Stimulated activated CD8-positive, alpha-beta memory T cell treated with anti-CD3 and anti-CD28 coated beads, Interleukin-12 subunit alpha, Interleukin-12 subunit beta, amount 100 ng/mL, for 4 hours (primary cell): ENCODE measurements at places on chromosomes 11 and 22.

DNA sequence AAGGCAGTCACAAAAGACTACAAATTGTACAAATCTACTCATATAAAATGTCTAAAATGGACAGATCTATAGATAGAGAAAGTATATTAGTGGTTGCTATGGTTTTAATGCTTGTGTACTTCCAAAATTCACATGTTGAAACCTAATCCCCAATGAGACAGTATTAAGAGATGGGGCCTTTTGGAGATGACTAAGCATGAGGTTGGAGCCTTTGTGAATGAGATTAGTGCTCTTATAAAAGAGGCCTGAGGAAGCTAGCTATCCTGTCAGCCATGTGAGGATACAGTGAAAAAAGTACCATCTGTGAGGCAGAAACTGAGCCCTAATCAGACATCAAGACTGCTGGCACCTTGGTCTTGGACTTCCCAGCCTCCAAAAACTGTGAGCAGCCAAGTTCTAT lies 82.6 kb downstream of the CYP2R1 start:
- DNase-seq: no peak

- no peak for DNase-seq
Measured at GRCh38 chr11:112958670-112959069, 2.5 kb upstream of the NCAM1 start.

GRCh38 chr11:108873310-108873709 lies 208.4 kb downstream of the DDX10 start:
- DNase-seq: no peak

DNA sequence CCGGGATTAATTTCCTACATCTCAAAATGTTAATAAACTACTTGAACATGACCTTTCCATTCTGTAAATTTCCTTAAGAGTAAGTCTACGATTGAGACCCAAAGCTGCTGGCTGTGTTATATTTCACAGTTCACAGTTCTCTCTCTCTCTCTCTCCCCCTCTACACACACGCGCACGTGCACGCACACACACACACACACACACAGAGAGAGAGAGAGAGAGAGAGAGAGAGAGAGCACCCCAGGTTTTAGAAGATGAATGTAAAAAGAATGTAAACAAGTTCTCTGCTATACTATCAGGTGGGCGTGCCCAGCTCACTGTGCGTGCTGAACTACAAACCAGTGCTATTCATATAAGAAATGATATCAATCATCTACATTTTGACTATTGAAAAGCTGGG lies 3.3 kb downstream of the BDNF start:
- DNase-seq: no peak

DNA sequence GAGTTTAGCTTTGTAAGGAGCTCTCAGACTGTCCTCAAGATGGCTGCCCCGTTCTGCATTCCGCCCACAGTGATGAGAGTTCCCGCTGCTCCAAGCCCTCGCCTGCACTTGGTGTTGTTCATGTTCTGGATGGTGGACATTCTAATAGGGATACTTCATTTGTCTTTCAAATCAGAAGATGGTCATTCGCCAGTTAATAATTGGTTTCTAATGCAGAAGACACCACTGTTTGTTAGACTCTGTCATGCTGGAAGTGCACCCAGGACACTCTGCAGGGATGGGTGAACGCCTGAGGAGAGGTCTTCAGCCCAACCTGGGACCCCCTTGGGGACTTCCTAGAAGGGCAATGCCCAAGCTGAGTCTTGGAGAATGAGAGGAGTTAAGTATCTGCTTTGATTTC lies 836.4 kb downstream of the TBC1D22A start:
- no peak for DNase-seq

DNA sequence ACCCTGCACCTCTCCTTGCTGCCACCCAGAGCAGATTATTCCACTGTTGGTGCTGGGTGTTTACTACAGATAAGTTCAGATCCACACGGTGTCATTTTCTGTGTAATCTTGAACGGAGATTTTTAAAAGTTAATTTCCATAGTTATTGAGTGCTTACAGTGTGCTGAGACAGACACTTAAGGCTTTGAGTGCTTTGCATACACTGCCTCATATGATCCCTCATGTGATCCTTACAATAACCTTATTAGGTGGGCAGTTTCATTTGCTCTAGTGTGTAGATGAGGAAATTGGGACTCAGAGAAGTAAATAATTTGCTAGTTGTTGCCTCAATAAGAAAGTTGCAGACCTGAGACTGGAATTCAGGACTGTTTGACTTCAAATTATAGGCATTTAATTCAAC lies 32.3 kb upstream of the ME3 start:
- no peak for DNase-seq

GRCh38 chr11:77416357-77416756 lies 57.5 kb downstream of the PAK1 start:
- no peak for DNase-seq
